ENCODE measurements at places on chromosomes 12 and 14.

- DNase-seq = no peak
Observed at GRCh38 chr14:85401384-85401783, 128.6 kb upstream of the FLRT2 start.

DNA sequence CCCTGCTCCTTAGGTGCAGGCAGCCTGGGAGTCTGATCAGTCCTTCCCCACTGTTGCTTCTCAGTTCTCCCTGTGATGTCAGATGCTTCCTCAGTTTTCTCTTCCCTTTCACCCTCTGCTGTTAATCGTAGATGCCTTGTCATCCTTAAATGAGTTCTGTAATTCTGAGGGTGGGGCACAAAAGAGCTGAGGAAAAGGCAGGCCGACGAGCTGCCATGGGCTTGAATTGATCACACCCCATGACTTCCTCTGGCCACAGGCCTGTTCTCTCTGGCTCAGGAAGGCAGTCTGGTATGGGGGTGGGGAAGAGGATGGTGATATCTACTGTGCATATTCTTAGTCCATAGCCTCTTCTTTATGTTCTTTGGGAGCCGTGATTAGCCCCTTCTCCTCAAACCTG, 5.2 kb upstream of the AP1G2 start:
- no peak for DNase-seq

DNA sequence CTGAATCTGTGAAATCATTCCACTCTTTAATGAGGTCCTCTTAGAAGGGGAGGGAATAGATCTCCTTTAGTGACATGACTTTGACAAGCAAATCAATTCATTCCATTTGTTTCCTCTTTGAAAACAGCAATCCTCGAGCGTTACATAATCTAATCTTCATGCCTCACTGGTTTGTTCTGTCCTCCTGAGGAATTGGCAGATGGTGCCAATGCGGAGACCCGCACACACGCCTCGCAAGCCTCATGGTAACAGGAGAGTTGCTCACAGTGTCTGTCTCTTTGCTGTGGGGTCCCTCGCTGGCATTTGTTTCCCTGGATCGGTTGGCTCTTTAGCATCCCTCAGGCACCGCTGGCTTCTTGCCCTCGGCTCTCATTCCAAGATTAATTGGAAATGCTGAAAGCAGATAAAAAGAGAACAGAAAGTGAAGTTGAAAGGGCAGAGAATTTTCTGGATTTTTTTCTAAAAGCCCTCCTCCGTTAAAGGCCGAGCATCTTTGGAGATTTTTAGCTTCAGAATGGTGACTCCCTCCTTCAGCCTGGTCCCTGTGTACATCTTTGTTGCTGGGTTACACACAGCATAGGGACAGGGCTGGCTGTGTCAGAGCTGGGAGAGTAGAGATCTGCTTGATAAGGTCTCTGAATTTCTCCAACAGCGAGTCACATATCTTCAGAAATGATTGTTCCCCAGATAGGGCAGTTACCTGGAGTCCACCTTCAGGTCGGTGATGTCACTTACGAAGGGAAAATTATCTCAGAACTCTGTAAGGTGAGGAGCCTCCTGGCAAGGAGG, 10.1 kb upstream of the CABP1 start:
- DNase-seq = no peak

DNA sequence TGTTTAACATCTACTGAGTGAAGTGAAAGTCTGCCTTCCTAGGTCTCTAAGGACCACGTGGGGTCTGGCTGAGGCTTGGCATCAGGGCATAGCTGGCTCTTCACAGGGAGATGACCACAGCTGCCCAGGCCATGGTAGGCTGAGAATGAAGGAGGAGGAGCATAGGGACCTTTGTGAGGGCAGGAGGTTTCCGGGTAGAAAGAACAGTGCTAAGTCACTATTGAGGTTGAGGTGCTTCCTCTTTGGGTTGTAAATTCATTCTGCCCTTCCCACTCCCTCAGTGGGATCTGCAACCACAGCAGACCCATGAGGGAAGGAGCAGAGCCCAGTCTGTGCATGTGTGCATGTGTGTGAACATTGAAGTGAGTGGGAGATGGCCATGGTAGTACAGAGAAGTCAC, 909.6 kb downstream of the VRK1 start:
- DNase-seq = no peak

DNA sequence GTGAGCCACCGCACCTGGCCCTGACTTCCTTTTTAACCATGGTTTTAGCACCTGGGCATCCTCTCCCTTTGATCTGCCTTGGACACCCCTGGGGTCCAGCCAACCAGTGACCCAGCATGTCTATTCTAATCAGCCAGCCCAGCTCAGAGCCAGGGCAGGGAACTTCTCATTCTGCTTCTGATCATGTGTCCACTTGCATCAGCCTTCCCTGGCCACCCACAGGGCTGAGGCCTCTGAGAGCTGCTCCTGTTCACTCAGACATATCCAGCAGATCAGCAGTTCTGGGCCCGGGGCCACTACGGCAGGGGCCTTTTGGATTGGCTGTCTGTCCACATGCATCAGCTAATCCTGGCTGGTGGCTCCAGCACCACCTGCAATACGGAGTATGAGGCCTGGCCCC, 117.9 kb upstream of the MAP1LC3B2 start:
- DNase-seq = no peak

DNA sequence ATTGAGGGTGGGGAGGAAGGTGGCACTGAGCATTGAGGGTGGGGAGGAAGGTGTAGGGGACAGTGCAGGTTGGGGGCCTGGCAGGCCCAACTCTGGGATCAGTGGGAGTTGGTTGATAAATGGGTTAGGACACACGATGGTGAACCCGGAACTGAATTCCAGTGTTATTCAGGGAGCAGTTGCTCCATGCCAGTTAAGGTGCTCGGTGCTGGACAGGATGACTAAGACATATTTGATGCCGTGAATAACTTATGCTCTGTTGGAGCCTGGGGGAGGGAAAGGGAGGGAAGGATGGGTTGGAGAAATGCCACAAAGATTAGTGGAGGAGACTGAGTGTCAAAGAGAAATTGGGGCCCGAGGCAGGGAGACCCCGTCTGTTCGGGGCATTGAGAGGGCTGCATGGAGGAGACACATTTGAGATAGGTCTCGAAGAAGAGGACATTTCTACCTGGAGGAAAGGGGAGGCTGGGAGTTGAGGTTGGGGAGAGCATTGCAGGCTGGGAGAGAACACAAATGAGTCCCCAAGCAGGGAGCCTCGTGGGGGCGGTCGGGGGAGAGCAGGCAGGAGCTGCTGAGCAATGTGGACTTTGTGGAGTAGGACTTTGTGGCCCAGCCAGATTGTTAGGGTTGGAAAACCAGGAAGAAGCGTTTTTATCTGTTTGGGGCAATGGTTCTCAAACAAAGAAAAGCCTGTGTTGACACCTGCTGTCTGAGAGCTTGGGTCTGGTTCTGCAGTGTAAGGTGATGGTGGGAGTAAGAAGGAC, 65.3 kb downstream of the IQSEC3 start:
- DNase-seq = no peak

DNA sequence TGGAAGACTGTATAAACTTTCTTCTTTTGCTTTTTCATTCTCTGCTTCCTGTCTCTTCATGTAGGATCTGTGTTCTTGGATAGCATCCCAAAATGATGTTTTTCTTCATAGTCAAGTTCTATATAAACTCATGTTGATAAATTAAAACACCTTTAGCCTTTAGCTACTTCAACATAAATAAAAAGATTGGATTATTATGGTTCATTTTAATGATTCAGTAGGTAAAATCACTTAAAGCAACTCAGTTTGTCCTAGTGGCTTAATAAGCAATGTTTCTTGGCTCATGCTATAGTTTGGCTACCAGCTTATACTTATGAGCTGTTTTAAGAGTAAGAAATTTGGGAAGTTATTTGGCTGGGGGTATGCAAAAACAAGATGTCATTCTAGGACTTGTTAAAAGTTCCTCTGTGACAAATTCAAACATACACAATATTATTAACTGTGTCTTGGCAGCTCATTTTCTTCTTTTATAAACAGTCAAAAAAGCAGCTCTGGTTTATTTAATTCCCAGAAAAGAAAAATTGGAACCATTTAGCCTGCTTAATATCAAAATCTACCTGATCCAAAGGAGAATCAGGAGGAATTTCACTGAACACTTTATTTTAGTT, 111.4 kb downstream of the TMTC3 start:
- no peak for DNase-seq

DNA sequence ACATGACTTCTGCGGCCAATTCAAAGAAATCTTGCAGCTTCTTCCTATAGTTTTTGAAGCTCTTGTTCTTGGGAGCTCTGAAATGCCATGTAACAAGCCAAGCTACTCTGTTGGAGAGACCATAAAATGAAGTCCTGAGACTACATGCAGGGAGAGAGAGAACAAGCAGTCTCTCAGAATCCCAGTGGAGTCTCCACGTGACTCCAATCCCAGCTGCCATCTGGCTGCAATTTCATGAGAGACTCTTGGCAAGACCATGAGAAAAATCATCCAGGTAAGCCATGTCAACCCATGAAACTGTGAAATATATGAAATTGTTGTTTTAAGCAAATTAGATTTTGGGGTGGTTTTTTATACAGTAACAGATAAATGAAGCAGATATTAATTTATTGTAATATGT, 54.4 kb downstream of the KLRG1 start:
- DNase-seq = no peak

GRCh38 chr14:24425704-24426103, 3.8 kb downstream of the CBLN3 start:
- DNase-seq = no peak

DNA sequence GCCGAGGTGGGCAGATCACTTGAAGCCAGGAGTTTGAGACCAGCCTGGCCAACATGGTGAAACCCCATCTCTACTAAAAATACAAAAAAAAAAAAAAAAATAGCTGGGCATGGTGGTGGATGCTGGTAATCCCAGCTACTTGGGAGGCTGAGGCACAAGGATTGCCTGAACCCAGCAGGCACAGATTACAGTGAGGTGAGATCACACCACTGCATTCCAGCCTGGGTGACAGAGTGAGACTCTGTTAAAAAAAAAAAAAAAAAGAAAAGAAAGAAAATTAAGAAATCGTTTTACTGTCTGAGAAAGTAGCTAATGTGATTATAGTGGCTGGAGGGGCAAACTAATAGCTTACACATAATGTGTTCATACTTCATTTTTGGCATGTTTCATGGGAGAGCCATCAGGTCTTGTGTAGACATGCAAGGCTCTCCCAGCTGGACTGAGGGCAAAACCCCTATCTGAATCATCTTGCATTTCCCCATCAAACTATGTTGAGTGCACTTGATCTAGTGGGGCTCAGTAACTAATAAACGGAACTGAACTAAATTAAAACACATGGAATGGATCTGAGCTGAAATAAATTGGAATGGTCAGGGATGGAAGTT, 16.2 kb downstream of the KIF21A start:
- no peak for DNase-seq

GRCh38 chr12:50325890-50326391, 42.6 kb upstream of the LIMA1 start:
- DNase-seq = no peak

- DNase-seq = no peak
Observed at GRCh38 chr12:48388460-48388859, 37.7 kb upstream of the ZNF641 start.

GRCh38 chr12:69894800-69895383, 69.9 kb downstream of the MYRFL start:
- DNase-seq = no peak

DNA sequence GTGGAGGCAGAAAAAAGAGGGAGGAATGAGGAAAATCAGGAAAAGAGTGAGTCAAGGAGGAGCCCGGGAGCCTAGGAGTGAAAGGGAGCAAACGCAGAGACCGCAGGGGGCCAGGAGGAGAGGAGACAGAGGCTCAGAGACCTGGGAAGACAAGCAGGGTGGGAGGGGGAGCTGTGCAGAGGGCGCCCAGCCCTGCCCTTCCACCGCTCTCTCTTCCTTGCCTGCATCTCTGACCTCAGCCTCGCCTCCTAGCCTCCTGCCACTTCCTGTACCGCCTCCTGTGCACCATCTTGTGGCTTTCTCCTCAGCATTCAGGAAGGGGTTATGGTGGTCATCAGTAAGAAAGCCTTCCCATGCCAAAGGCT, 1.3 kb downstream of the CLSTN3 start:
- DNase-seq = peak; percentile 28

Data from RPMI8226 (cell line).